ENCODE measurements at places on chromosomes 1 and 21.

DNA sequence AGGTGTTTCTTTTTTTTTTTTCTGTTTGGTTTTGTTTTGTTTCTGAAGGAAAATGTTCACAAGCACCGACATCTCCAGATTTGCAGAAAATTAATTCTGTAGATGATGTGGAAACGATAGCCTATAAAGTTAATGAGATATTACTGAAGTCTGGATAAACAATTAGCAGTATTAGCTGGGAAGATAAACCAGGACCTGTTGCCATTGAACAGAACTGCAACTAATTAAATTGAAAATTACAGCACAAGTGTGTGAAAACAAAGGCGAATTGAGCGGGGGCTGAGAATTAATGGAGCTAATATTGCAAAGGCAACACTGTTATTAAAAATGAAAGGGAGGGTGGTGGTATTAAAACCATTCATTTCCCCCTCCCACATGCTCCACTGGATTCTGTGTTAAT is 107.5 kb upstream of the AJAP1 start:
- no peak for DNase-seq

DNA sequence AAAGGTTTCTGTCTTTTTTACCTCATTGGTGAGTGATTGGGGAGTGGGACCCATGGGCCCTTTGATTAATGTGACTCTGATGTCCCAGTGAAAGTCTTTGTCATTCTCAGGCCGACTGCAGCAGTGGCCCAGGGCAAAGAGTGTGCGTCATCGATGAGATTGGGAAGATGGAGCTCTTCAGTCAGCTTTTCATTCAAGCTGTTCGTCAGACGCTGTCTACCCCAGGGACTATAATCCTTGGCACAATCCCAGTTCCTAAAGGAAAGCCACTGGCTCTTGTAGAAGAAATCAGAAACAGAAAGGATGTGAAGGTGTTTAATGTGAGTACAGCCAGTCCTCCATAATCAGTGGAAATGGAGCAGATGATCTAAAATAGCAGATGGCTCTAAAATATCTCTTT is 19.4 kb downstream of the NTPCR start:
- no peak for DNase-seq

GRCh38 chr1:225555821-225556220 is 97.1 kb downstream of the ENAH start:
- no peak for DNase-seq

- DNase-seq, result no peak
These were observed 280.1 kb downstream of the NPHP4 start for GRCh38 chr1:5711956-5712645.

DNA sequence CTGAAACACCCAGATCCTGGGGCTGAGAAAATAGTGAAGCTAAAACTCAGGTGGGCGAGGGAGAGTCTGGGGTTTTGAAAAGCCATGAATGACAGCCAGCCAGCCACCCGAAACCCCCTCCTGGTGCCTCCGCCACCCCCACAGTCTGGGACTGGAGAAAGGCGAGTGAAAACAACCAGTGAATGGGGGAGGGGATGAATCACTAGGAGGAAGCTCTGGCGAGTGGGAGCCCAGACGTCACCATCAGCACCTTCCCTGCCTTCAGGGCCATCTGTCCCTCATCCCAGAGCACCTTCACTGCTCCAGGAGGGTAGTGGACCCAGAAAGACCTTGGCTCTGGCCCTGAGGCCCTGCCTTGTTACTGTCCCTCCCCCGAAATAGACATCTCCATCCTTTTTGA is 9.2 kb downstream of the RORC start:
- DNase-seq, result no peak

- no peak for DNase-seq
These were observed 645.8 kb upstream of the USP24 start for GRCh38 chr1:55860798-55861519.

- peak; percentile 91 for DNase-seq
These were observed 49.3 kb downstream of the ADAMTS1 start for GRCh38 chr21:26795866-26796329.

DNA sequence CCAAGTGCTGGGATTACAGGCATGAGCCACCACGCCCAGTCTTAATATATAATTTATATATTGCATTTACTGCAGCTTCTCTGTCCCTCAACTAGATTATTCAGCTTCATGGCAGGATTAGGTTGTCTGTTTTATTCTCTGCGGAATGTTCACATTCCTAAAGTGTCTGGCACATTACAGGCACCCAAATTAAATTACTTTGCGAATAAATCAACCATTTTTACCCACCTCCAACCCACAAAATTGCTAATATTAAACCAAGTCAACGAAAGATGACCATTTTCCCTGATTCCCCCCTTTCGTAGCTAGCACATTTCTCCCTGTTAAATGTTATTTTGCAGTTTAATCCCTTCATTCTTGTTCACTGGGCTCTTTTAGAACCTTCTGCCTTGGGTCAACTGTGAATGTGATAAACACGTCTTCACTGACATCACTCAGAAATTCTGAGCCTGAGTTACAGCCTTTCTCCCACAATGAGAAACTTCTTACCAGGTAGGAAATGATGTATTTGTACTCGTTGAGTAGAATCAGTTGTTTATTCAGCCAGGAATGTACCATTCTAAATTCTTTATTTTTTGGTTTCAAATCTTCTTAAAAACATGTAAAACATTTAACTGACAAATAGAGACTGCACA is 35.9 kb downstream of the THAP3 start:
- no peak for DNase-seq

DNA sequence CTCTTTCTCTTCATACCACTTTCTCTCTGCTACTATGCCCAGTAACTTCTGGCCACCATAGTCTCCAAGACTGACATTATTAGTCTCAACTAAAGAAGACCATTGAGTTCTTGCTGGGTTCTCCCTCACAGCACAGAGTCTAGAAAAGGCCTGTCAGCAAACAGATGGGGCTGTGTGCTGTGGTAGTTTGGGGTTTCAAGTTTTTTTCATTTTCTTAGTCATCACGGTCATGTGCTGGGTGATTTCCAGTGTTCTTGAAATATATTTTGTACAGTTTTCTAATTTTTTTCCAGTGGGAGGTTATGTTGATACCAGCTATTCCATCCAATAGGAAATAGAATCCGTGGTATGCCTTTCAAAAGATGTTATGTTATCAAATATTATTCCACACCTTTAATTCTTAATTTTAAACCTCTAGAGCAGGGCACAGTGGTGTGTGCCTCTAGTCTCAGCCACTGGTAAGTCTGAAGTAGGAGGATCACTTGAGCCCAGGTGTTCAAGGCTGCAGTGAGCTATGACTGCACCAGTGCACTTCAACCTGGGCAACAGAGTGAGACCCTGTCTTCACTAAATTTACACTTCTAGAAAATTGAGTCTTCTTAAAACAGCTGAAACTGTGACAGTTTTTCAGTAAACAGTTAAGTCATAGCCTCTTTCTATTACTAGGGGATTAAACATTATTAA is 8.3 kb downstream of the CFHR2 start:
- no peak for DNase-seq

- no peak for DNase-seq
These were observed 200.6 kb downstream of the SMYD3 start for GRCh38 chr1:246306415-246307037.

DNA sequence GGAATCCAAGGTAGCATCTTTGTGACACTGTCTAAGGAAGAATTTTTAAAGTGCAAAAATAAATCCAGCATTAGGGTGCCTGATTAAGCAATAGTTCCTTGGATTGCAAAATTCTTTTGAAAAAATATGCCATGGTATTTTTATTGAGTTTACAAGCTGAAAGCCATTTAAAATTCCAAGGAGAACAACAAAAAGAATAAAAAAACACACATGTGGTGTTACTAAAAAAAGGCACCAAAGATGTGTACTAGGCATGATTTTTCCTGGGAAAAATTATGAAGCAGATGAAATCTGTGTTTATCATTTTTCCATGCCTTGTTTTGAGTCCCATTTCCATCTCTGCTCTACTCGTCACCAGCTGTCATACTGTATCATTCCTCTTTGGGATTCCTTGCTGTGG is 157.0 kb upstream of the ZNHIT6 start:
- DNase-seq, result peak; percentile 64

DNA sequence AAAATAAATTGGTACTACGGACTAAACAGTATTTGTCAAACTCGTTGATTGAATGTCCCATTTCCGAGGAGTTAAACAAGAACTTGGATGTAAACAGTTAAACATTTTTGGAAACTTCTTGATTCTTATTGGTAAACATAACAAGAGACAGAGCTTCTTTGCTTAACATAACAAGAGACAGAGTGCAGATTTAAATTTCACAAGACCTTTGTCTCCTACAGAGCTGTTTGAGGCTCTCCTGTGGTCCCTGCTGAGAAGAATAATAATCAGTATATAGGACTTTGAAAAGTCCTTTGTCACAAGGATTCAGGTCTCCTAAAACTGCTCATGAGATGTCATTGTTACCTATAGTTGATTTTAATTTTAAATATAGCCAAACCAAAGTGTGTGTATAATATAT is 170.6 kb upstream of the C21orf91 start:
- no peak for DNase-seq

GRCh38 chr1:33445108-33445507 is 14.2 kb upstream of the PHC2 start:
- no peak for DNase-seq

GRCh38 chr1:240237305-240237721 is 145.6 kb downstream of the FMN2 start:
- peak; percentile 64 for DNase-seq

DNA sequence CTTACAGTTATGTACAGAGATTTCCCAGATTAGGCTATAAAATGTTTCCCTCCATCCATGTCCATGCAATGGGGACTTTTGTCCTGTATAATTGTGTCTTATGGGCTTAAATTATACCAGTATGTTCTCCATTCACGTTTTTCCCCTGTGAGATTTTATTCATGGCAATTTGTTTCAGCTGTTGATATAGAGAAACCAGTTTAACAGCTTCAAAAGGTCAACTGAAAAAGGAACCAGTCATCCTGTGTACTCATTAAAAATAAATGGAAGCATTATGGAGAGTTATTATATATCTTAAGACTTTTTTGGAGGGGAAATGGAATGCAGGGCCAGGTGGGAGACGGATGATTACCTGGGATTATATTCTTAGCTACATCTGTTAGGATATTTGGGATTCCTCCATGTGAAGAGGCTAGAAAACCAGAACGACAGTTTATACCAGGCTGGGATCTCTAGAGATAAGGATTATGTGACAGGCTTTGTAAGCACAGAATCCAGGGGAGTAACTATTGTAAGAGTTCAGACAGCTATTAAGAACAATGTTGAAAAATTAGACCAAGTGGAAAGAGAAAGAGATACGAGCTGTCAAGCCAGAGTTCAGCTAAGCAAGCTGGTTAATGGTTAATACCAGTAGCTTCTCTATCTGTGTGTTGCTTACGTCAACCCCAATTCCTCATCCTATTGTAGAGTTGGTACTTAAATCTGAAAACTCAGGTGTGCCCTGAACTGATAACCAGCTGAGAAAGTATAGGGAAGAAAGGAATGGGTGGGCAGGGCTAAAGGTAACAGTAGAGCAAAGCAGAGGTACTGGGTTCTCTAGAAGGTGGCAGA is 12.4 kb upstream of the ZNF697 start:
- no peak for DNase-seq

DNA sequence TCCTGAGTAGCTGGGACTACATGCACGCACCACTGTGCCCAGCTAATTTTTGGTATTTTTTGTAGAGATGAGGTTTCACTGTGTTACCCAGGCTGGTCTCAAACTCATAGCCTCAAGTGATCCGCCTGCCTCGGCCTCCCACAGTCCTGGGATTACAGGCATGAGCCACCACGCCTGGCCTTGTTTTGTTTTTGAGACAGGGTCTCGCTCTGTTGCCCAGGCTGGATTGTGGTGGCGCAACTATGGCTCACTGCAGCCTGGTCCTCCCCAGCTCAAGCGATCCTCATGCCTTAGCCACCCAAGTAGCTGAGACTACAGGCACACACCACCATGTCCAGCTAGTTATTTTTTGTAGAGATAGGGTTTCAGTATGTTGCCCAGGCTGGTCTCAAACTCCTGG is 26.0 kb downstream of the PARK7 start:
- DNase-seq, result no peak

DNA sequence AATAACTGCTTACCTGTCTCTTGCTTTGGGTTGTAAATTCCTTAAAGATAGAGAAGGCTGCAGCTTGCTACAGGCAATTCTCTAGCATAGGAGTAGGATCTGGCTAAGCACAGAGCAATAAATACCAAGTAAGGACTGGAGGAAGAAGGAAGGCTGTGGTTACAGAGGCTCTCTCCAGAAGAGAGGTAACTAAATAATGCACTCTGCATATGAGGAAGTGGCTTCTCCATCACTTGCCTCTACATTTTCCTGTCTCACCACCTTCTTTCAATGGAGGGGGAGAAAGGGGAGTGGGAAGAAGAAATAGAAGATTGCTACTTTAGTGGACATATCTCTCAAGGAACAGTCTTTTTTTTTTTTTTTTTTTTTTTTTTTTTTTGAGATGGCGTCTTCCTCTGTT is 60.9 kb upstream of the LAX1 start:
- no peak for DNase-seq

GRCh38 chr1:104795931-104796330 is 1046.2 kb downstream of the AMY1C start:
- no peak for DNase-seq

GRCh38 chr21:41956926-41957729 is 3.3 kb upstream of the C2CD2 start:
- peak; percentile 37 for DNase-seq

DNA sequence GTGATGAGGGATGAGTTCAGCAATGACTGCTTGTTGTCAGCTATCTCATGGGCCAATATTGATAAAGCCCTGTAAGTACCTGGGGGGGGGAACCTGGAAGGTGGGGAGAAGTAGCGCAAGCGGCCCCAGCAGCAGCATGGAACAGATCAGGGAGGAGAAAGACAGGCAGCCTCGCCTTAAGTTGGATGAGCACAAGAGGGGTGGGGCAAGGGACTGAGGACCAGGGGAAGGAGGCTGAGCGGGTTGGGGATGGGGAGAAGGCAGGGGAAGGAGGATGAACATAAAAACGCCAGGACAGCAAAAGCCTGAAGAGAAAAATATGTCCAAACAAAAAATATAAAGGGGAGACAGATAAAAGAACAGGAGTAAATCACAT is 70.6 kb downstream of the ALG14 start:
- no peak for DNase-seq

DNA sequence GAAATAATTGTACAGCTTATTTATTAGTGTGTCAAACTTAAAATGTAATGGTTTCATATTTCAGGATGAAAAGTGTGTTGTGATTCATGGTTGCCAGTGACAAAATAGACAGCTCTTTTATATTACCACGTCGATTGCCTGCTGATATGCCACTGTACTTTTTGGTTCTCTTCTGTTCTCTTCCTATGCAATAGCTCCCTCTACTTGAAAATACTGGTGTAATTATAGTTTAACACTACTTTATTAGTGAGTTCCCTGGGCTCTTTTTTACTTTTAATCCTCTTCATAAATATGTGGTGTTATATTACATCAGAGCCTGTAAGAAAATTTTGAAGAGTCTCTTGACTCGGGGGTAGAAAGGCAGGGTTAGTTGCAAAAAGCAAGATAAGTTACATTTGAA is 111.3 kb downstream of the PATJ start:
- no peak for DNase-seq

GRCh38 chr1:53686091-53686964 is 52.6 kb downstream of the GLIS1 start:
- no peak for DNase-seq

GRCh38 chr1:214224611-214225354 is 56.2 kb upstream of the SMYD2 start:
- DNase-seq, result no peak

- no peak for DNase-seq
These were observed 12.5 kb downstream of the IQGAP3 start for GRCh38 chr1:156559797-156560385.

GRCh38 chr1:82921759-82922158 is 1077.2 kb downstream of the TTLL7 start:
- no peak for DNase-seq

Data from BJ (cell line).